Muscle of leg (tissue), 16 donors: ENCODE measurements at places on chromosomes 12 and 14.
A peak's percentile ranks its signal among the peaks of the same experiment; 100 is the strongest.

DNA sequence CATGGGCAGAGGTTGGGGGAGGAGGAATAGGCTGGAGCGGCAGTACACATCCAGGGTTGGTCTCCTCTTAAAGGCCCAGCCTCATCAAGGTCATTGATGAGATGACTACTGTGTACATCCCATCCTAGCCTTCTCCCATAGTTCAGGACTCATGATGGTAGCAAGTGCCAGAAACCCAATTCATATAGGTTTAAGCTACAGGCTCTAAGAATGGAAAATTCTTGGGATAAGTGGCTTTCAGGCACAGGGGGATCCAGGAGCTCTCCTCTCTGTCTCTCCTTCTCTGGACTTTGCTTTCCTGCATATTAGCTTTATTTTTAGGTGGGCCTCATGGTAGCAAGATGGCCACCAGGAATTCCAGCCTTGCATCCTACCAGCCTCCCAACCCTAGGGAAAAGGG lies 6.3 kb downstream of the SDSL start:
- DNase-seq = no peak

DNA sequence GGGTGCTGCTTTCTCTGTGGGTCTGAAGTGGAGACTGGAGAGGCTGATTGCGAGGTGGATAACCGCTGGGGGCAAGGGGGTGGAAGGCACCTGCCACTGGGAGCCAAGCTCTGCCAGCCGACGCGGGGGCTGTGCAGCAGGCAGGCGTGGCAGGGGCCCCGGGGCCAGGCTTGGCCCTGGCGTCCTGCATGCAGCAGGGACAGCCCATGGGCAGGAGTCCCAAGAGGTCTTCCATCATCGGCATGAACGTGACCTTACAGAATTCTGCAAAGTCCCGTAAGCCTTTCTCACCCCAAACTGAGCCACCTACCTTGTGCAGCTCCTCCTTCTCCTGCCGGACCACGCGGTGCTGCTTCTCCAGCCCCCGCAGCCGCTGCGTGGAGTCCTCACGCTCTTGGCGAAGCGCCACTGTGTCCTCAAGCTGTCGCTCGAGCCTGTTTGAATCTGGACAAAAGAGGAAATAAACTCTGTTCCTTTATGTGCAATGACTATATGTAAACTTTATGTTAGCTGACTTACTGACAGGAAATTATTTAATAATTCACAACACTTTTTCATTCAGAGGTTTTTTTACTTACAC lies 51.3 kb downstream of the AMN start:
- DNase-seq = no peak

GRCh38 chr14:90536511-90537191 lies 139.8 kb downstream of the CALM1 start:
- DNase-seq = no peak

DNA sequence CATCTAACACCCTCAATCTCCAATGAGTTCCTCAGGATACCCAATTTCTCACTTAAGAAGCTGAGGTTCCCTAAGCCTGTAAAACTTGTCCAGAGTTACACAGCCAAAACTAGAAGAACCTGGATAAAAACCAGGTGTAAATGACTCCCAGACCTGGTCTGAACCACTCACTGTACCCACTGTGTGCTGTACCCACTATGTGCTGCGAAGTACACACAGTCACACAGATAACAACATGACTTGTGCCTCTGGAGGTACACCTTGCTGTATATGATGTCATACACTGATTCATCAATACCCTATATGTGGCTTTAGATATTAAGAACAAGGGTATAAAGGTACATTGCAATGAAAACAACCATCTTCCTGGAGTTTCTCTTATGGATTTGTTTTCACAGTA lies 66.1 kb downstream of the PPM1H start:
- no peak for DNase-seq

GRCh38 chr12:52622349-52622748 lies 4.0 kb upstream of the KRT73 start:
- DNase-seq = no peak

DNA sequence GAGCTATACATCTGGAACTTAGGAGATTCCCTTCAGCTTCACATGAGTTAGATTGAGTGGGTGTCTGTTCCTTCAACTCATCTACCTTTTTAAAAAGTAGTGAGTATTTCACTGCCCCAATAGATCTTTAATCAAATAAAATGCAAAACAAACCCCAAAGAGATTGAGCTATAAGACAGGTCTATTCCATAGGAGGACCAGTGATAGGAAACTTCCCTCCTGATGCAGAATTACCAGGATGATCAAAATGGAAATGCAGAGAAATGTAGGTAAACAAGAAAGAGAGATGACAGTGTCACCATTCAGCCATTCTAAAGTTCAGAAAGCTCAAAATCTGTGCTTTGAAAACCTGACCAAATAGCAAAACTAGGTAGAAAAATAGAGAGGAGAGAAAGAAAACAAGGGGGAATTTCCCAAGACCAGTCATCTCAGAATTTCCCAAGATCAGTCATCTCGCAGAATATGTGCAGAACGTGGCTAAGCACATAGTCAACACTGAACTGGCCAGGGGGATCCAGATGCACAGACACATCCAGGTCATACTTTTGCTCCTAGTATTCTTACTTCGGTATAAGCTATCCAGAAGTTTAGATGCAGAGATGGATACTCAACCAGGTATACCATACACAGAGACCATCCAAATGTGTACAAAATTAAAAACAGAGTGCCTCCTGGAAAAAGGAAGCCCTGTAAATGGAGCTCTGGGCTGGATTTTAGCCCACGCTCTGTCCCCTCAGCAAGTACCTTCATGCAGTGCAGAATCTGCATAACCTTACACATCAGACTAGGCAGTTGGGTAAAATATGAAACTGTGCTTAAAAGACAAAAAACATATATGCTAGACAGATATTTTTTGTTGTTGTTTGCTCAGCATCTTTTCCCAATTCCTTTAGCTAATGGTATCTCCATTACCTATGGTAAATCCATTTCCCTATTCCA lies 27.4 kb downstream of the SLC41A2 start:
- DNase-seq = no peak

DNA sequence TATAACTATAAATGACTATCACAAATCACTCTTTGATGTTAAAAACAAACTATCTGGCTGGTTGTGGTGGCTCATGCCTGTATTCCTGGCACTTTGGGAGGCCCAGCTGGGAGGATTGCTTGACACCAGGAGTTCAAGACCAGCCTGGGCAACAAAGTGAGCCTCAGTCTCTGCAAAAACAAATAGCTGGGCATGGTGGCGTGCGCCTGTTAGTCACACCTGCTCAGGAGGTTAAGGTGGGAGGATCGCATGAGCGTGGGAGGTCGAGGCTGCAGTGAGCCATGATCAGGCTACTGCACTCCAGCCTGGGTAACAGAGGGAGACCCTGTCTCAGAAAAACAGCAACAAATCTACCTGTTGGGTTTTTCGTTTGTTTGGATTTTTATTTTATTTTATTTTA lies 5.4 kb downstream of the TXNRD1 start:
- DNase-seq = no peak

GRCh38 chr12:63005382-63005781 lies 70.4 kb upstream of the PPM1H start:
- no peak for DNase-seq

DNA sequence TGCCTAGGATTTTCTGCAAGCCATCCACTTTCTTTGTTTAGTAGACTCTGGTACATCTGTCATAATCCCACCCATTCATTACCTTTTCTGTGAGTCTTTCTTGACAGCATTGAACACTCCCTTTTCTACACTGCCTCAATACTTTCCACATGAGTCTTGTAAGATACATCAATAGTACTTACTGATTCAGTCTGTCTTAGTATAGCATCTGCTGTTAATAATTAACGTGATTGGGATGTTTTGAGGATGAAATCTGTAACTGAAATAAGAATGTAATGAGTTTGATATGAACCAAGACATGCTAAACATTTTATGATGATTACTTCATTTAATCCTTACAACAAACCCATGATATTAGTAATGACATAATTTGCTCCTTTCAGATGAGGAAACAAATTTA lies 196.2 kb upstream of the FOXG1 start:
- no peak for DNase-seq

GRCh38 chr12:116880817-116881324 lies 370 bp downstream of the HRK start:
- peak; percentile 54 for DNase-seq

GRCh38 chr14:30251017-30251416 lies 307.9 kb upstream of the G2E3 start:
- DNase-seq = no peak

DNA sequence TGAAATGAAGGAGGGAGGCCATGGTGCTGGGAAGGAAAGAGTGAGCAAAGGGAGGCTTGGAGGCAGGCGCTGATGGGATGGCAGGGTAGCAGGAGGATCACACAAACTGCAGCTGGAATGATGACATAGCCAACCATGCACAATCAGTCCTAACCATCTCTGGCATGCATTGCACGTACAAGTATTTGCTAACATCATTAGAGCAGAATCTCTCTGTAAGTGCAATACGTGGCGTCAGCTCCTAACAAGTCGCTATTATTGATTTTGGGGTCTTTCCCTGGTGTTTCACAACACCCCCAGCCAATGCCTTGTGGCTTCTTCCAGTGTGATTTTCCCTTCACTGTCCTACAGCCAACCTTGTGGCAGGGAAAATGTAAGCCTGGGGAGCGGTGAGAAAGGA lies 18.5 kb downstream of the BDKRB1 start:
- no peak for DNase-seq

- no peak for DNase-seq
These were observed 143.5 kb downstream of the RIMBP2 start for GRCh38 chr12:130572553-130572952.

GRCh38 chr14:29823816-29824215 lies 103.8 kb downstream of the PRKD1 start:
- DNase-seq = no peak

GRCh38 chr12:34398706-34399630 lies 376.7 kb downstream of the ALG10 start:
- no peak for DNase-seq

DNA sequence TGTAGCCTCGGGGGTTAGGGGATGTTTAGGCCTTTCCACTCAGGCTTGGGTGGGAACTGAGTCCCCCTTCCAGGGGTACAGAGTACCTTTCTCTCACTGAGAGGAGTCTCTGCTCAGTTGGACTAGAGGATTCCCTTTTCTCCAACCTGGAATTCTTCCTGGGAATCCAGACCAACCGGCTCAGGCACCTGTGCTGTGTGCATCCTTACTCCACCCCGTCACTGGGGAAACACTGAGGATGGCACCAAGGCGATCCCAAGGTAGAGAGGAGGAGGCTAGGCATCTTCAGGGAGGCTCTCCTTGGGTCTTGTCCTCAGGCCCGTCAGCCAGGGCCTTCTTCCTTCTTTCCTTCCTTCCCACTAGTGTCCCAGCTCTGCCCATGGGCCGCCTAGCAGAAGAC lies 871 bp upstream of the TGM1 start:
- no peak for DNase-seq

GRCh38 chr14:22955702-22956569 lies 954 bp downstream of the HAUS4 start:
- DNase-seq = no peak

- DNase-seq = no peak
These were observed 35.9 kb downstream of the ADIPOR2 start for GRCh38 chr12:1726753-1727152.

DNA sequence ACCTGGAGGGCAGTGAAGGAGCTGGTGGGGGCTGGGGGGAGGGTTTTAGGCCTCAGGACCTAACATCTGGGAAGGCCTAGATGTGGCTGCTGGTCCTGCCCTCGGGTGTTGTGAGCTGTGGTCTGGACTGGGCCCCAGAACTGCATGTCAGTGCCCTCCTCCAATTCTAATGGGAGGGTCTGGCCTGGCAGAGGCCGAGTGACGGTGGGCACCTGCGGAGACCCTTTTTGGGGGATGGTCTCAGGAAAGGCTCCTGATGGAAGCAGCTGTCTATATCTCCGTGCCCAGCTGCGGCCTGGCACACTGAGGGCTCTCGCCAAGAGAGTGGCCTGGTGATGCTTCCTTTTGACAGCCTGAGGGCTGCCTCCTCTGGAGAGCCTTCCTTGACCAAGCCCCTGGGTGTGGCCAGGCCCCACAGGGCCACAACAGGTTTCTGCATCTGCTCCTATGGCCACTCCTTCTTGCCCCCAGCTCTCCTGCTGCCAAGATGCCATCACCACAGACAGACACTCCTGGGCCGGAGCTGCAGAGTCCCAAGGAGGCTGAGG lies 5.3 kb downstream of the EXOC3L4 start:
- DNase-seq = no peak

- DNase-seq = no peak
These were observed 45.5 kb upstream of the SELPLG start for GRCh38 chr12:108679106-108679681.

- no peak for DNase-seq
These were observed 62.2 kb downstream of the PAPOLA start for GRCh38 chr14:96564389-96564788.

DNA sequence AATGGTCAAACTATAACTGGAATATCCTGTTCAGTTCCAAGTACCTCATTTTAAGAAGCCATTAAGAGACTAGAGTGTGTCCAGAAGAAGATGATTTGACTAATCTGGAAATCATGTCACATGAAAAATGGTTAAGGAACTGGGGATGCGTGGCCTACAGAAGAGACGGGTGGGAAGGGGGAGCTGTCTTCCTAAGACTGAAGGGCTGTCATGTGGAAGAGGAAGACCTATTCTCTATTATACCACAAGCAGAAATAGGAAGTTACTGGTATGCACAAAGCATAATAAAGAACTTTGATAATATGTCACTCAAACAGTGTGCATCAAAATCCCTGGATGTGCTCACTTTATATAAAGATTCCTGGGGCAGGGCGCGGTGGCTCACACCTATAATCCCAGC lies 50.3 kb downstream of the HECTD4 start:
- peak; percentile 26 for DNase-seq

DNA sequence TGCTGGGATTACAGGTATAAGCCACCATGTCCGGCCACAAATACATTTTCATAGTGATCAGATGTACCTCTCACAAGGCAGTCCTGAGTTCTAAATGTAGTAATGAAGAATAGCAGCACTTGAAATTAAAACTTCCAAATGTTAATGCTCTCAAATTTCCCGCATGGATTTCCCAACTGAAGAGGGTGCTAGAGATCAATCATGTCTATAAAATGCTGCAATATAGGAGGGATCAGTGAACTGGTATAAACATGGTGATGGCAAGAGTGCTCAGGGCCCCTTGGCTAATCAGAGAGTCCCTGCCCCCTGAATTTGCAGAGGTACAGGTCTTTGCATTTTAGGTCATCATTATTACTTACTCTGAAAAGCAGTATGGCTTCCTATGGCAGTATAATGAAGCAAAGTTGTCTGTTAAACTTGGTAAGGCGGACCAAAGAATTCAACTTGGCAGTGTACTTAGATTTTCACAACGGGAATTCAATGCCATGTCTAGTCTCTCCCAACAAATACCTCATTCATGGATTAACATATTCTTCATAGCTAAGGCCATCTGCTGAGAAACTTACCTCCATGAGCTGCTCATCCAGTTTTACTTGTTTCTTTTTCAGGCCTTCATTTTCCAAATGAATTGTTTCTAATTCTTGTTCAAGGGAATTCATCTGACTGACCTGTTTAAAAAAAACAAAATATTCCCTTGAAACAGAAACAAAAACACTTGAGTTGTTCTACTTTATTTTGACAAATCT lies 67.0 kb upstream of the SAV1 start:
- DNase-seq = peak; percentile 61

DNA sequence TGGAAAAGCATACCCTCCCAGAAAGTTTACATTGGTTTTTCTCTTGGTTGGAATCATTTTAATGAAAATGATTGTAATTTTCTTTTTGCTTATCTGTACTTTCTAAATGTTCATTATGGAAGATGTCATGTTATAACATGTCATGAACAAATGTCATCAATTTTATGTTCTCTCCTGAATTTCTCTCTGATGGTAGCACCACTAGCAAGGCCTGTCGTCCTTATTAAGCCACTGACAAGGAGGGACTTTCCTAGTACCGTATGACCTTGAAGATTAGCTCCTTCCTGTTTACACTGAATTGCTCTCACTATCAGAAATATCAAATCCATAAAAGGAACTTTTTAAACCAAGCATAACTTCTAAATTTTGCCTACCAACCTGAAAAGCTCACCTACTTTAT lies 99.0 kb downstream of the ESR2 start:
- DNase-seq = no peak
